OCI-LY7 (cell line): ENCODE measurements at places on chromosomes 4 and X.

- DNase-seq = no peak
These were observed 237.5 kb upstream of the GLRA2 start for GRCh38 chrX:14291666-14292500.

- no peak for DNase-seq
These were observed 54.2 kb upstream of the GRID2 start for GRCh38 chr4:92249541-92249940.

- peak; percentile 7 for DNase-seq
These were observed 350.1 kb downstream of the AR start for GRCh38 chrX:67893931-67894330.

DNA sequence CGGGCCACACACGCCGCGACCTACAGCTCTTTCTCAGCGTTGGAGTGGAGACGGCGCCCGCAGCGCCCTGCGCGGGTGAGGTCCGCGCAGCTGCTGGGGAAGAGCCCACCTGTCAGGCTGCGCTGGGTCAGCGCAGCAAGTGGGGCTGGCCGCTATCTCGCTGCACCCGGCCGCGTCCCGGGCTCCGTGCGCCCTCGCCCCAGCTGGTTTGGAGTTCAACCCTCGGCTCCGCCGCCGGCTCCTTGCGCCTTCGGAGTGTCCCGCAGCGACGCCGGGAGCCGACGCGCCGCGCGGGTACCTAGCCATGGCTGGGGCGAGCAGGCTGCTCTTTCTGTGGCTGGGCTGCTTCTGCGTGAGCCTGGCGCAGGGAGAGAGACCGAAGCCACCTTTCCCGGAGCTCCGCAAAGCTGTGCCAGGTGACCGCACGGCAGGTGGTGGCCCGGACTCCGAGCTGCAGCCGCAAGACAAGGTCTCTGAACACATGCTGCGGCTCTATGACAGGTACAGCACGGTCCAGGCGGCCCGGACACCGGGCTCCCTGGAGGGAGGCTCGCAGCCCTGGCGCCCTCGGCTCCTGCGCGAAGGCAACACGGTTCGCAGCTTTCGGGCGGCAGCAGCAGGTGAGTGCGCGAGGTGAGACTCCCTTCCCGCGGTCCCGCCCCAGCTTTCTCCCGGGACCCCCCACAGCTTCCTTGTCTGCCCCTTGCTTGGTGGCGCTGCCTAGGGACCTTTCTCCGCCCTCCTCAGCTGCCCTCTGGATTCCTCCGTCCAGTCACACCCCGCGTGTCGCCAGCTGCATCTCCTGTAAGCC, 678 bp downstream of the BMP3 start:
- DNase-seq = peak; percentile 83

DNA sequence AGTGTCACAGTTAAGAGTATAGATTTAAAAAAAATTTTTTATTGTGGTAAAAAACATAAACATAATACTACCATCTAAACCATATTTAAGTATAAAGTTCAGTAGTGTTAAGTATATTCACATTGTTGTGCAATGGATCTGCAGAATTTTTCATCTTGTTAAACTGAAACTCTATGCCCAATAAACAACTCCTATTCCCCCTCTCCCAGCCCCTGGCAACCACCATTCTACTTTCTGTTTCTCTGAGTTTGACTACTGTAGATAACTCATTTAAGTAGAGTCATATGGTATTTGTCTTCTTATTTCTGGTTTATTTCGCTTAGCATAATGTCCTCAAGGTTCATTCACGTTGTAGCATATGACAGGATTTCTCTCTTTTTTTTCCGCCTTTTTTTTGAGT, 112.4 kb downstream of the PTTG2 start:
- no peak for DNase-seq

DNA sequence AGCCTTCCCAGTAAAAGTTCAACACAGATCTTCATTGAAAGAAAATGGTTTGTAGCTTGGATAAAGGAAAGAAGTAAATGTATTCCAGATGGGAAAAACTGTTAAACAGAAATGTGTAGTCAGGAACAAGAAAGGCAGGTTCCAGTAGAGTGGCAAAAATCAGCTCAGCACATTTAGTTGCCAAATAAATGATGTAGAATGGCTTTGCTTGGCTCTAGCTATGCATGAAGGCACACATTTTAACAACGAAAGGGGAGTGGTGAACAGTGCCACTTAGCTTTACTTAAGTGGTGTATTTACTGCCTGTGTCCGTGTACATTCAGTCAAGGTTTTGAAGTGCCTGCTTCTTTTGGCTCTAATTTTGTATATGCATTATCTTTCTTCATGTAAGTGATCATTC, 644.5 kb upstream of the ATOH1 start:
- no peak for DNase-seq

DNA sequence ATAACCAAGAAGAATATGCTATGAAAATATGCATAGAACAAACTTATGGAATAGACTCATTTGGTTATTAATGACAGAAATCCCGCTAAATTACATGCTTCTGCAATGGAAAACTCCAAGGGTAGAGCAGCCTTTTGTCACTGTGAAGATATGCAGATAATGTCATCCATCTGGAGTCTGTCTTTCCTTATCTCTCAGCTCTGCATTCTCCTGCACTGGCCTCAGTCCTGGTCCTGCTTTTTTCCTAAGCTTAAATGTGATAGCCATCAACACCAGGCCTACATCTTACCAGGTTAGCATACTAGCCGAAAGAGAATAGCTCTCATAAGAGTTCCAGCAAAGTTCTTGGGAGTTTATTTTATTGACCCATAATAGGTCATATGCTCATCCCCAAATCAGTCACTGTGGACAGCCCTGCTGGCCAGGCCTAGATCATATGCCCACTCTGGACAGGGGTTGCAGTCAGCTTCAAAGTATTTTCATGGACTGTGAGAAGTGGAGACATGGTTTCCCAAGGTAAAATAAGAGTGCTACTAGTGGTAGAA, 86.5 kb upstream of the LEF1 start:
- no peak for DNase-seq

DNA sequence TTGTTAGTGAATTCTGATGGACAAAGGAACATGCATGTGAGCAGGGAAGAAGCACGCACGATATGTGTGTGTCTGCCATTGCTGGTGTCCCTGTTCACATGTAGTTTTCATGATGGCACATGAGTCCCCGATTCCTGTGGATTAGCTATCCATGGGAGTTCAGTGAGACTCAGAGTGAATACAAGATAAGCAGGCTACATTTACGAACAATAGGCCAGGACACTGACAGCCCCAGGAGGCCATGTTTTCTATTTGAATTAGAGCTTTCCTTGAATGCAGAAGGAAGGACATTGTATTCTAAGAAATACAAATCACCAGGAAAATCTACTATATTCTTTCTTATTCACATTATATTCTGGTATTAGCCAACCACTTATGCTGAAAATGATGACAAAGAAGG, 171.4 kb downstream of the PPP1R2C start:
- no peak for DNase-seq

GRCh38 chr4:78079726-78080430, 22.8 kb downstream of the FRAS1 start:
- no peak for DNase-seq

DNA sequence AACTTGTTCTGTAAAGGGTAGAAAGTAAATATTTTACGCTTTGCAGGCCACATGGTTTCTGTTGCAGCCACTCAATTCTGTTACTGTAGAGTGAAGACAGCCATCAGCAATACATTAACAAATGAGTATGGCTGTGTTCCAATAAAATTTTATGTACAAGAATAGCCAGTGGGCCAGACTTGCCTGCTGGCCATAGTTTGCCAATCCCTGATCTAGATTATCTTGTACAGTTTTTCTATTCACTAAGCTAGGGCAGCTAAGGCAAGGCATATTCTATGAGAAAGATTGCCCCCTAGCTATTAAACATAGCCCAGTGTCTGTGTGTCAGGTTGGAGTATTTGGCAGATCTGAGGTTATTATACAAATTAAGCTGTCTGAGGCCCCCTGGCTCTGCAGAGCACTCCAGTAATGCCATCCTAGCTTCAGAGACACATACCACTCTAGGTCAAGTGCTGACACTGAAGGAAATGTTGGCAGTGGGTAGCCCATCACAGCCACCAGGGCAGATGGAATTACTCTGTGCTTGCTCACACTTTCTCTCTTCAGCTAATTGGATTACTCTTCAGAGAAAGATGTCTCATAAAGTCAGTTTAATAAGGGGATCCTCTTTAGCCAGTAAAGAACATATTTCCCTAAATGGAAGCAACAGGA, 40.7 kb downstream of the MTTP start:
- no peak for DNase-seq

- DNase-seq = no peak
These were observed 457.6 kb downstream of the KCTD8 start for GRCh38 chr4:43990963-43991362.

DNA sequence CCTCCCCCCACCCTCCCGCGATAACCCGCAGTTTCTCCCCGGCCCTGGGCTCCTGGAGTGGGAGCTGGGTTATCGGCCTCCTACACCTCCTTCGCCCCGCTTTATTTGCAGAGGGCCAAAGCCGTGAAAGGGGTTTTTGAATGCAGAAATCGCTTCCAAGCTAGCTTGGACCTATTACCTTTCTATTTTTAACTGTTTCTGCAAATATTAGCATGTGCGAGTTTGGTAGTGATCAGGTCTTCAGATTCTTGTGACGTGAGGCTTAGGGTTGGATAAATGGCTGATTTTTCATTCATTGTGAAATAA, 1.3 kb downstream of the USP9X start:
- no peak for DNase-seq

- DNase-seq = no peak
These were observed 63.7 kb downstream of the CLDN22 start for GRCh38 chr4:183256343-183256742.

DNA sequence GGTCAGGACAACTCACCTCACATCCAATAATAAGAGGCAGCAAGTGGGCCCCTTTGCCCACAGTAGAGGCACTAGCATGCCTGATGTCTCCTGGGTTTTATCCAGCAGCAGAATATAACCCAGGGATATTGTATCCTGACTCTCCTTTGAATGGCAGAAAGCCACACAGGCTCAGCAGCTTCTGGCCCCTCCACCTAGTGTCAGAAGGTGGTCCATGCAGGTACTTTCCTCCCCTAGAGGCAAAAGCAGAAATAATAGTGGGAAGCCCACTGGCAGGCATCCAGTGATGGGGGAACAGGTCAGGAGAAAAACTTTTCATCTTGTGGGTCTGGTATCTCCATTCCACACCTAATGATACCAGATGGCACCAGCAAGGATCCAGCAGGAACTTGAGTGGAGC, 75.5 kb upstream of the IRS4 start:
- no peak for DNase-seq

- no peak for DNase-seq
These were observed 1400.5 kb upstream of the IGFBP7 start for GRCh38 chr4:58510652-58511051.

DNA sequence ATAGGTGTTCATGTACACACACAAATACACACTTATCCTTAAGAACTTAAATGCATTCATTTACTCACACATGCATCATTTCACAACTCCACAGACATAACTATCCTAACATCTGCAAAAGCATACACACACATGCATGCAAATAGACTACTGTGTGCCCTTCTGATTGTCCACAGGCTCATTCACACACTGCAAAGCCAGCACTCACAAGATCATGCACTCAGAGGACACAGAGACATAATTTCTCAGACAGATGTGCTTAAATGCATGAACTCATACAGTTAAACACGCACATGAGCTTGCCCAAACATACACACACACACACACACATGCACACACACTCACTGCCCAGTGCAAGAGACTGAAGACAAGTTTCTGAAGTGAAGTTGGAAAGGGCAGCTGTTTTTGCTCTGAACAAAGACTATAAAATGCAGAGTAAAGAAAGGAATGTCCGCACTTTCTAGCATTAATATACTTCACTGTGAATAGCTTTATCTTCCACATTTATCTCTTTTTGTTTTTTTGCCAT, 1018.0 kb upstream of the HS3ST1 start:
- DNase-seq = no peak

DNA sequence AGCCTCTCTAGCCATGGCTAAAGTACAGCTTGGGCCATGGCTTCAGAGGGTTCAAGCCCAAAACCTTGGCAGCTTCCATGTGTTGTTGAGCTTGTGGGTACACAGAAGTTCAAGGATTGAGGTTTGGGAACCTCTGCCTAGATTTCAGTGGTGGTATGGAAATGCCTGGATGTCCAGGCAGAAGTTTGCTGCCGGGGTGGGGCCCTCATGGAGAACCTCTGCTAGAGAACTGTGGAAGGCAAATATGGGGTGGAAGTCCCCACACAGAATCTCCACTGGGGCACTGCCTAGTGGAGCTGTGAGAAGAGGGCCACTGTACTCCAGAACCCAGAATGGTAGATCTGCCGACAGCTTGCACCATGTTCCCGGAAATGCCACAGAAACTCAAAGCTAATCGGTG, 59.5 kb downstream of the NEXMIF start:
- no peak for DNase-seq

DNA sequence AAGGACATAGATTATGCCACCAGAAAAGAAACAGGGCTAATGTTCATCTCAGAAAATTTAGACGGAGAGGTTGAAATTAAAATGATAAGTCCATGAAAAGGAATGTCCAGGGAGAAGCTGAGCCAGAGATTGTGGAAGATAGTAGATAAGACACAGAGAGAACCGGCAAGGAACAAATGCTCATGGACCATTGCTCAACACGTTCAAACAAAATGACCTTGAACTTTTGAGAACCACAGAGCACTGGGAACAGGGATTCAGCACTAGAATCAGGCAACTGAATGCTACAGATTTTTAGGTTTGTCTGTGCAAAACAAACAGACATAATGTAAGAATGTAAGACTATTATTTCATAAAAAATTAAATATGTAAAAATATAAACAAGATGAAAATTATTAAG, 206.3 kb downstream of the PDGFC start:
- no peak for DNase-seq

DNA sequence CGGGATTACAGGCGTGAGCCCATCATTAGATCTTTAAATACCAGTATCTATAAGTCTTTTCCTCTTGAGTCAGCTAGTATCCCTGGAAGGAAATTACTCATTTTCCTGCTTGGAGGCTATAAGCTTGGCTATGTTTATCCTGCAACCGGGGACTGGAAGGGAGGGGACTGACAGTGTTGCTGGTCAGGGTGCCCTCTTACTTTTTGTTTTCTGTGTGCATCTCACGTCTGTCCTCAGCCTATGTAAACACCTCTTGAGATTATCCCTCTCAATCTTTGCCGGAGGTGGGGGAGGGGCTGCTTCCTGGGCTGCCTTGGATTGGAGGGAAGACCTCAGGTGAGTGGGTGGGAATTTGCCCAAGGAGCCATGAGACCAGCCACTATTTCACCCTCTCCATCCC, 37.0 kb downstream of the HTT start:
- DNase-seq = no peak

DNA sequence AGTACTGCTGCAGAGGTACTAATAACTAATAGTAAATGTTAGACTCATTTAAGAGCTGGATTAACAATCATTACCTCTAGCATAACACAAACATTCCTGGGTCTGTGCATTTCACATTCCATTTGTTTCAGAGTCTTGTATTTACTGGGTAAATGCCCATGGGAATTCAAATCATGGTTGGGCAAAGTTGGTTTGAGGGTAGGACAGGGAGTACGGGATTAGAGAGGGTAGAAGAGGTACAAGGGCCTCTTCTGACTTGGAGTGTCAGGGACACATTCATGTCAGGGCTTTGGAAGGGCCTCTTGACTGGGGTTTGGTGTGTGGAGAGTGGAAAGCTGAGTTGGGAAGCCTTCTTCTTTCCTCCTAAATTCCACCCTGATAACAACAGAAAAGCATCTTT, 65.9 kb downstream of the WWC2 start:
- no peak for DNase-seq

GRCh38 chrX:16979226-16979625, 32.8 kb downstream of the REPS2 start:
- DNase-seq = no peak
